ENCODE measurements at places on chromosomes 16 and 17. TPM values are rescaled to one million over a fixed set of nuclear protein-coding genes. Genes with fewer than 3 reads are reported as not detected.
A peak's percentile ranks its signal among the peaks of the same experiment; 100 is the strongest.

- no peak for DNase-seq
These were observed 1.1 kb downstream of the CCP110 start for GRCh38 chr16:19524616-19525384.

XPO6 gene
- 66.4 TPM for total RNA-seq

- DNase-seq, result no peak
These were observed 6.3 kb downstream of the SPNS3 start for GRCh38 chr17:4440021-4440420.

- DNase-seq, result no peak
These were observed 46.2 kb upstream of the HOXB9 start for GRCh38 chr17:48672340-48672739.

DNA sequence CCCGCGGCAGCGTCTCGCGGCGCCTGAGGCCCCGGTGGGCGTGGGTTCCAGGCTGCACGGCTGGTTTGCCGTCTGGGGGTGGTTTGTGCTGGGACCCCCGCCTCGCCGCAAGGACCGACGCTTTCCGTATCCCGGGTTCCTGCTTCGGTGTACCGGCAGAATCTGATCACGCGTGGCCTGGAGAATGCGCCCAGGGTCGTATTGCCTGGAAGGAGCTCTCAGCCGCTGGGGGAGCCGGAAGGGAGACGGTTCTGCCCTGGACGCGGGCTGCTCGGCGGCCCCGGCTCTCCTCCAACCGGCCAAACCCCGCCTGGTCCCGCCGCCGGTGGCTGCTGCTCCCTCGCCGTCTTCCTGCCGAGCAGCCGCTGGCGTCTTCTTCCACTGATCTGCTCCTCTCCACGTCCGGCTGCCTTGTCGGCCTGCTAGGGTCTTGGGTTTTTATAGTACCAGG lies 39.8 kb downstream of the ZNF778 start:
- DNase-seq, result no peak

GRCh38 chr16:15502041-15502725 lies 67.8 kb downstream of the BMERB1 start:
- DNase-seq, result no peak

DNA sequence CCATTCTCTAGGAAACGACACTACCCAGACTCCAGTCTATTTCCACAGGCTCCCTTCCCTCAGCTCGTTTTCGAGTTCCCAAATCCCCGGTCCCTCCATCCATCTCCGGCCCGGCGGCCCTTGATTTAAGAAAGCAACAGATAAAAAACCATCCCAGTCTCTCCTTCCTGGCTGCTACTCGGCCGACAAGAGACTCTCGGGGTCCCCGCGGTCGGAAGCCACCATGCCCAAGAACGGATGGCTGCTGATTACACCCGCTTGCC lies 182 bp downstream of the RPL26 start:
- DNase-seq, result no peak

NKIRAS2 gene
- 31.5 TPM for total RNA-seq

- no peak for DNase-seq
These were observed 52.1 kb downstream of the PRKCA start for GRCh38 chr17:66354472-66354871.

- DNase-seq, result no peak
These were observed 191.0 kb downstream of the PRKCA start for GRCh38 chr17:66493283-66494019.

SOST gene
- not detected for total RNA-seq

DNA sequence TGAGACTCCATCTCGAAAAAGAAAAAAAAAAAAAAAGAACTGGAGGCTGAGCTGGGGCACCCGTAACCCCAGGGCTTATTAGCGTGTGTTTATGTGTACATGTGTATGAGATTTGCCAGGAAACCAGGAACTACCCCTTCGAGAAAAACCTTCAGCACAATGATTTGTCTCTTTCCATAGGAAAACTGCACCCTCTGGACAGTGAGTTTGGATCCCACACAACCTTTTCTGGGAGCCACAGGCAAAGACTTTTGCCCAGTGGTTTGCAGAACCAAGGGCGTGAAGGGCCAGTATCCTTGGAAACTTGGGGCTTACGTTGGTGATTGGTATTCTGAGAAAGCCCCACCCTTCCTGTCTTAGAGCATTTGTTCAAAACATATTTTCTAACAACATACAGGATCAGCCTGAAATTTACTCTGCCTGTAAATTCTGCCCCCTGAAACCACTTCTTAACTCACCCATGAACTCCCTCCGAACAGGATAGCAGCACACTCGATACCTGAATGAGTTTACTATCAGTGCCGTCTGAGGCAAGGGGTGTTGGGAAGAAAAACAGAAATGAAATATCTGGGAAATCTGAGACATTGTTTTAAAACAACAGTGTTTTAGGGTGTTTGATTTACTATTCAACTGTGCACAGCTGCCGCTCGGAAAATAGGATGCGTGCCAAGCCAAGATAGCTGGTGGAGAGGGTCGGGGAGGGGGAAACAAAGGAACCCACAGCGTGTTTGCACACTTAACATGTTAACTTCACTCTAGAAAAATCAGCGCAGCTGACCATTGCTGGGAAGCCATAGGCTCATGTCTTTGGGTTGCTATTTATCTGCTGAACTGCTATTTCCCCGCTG lies 40.2 kb upstream of the MAF start:
- no peak for DNase-seq

DNA sequence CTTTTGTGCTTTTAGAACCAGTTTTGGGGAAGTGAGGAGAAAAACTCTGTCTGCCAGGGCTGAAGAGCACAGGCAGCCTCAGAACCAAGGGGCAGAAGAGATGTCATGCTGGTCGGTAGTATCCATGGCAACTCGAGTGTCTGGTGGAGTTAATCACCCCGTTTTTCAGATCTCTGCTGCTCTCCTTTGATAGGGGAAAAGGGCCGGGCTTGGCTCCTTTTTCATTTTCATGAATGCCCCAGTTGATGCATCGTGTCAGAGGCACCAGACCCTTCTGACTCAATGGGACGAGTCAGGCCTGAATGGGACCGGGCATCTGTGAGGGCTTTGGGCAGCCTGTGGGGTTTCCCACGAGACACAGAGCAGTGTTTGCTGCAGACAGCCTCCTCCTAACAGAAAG lies 304.6 kb downstream of the ABCC12 start:
- no peak for DNase-seq

DNA sequence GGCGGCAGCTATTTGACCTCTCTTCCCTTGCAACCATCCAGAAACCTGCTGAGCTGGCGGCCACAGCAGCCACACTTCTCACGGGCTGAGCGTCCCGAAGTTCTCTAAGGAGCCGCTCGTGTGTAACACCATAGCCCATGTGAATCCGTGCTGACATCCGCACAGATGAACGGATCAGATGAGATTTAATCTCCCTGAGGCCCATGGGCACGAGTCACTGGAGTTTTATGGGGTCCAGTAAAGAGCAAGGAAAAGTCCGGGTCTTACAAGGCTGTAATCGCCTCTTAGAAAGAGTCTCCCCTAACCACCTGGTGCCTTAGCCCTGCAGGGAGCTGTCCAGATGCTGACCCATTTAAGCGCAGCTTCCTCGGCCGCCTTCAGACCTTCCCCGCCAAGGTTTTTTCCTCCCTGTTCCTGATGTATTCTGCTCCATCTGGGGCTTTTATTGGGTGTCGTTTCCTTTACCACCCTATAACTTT lies 5.5 kb upstream of the CACNG5 start:
- no peak for DNase-seq

- no peak for DNase-seq
These were observed 58.7 kb downstream of the CENPV start for GRCh38 chr17:16294560-16294959.

DNA sequence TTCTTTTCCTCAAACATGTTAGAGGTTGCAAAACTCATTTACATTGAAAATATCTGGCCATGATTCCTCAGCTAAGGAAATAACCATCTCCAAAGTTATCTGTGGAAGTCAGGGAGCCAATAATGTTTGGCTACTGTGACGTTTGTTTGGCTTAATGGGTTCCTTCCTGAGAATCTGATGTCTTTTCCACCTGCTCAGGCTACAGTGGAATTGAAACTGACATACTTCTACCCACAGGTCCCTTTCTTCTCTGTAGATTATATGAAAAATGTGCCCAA lies 221.1 kb upstream of the XYLT1 start:
- DNase-seq, result no peak

- peak; percentile 83 for DNase-seq
These were observed 310.6 kb downstream of the SEC14L1 start for GRCh38 chr17:77451245-77451893.

DNA sequence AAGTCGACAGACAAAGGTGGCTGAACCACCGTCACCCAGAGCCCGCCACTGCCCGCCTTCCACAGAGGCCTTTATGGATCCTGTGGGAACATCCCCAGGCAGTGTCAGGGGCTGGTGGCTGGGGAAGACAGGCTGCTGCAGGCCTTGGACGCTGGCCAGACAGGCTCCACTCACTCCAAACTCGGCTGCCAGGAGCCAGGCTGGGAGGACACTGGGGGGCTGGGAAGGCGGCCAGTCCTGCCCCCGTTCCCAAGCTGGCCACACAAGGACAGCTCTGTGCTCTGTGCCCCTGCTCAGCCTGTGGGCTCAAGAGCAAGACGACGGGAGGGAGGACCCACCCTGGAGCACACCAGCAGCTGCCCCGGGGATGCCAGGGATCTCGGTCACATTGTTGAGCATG lies 7.6 kb upstream of the LCAT start:
- DNase-seq, result peak; percentile 77

MYH2 gene
- 0.62 TPM for total RNA-seq

ARSG gene
- total RNA-seq, result 4.4 TPM

DNA sequence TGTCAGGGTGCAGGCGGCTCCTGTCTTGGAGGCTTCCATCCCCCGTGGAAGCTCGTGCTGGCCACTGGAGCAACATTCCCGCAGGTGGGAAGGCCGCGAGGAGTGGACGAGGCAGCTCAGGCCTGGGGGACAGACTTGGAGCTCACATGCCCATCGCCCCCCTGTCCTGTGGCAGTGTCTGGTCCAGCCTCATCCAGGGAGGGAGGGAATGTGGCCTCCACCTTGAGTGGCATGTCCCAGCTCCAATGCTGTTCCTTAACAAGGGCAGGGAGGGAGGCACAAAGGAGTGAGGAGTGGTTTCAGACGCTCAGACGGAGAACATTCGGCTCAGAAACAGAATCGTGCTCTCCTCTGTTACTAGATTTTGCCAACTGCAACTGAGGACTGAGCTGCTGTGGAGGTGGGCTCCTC lies 159.4 kb upstream of the CHMP6 start:
- peak; percentile 52 for DNase-seq

ITGAD gene
- not detected for total RNA-seq

NGFR gene
- total RNA-seq, result 3.3 TPM

GRCh38 chr16:54927125-54928015 lies 3.3 kb upstream of the IRX5 start:
- DNase-seq, result no peak

GRCh38 chr16:11797166-11797956 lies at the start of gene ZC3H7A:
ZC3H7A (minus strand) TSS chr16:11797258; CDS start chr16:11782354, 14,904 bp downstream.
- peak; percentile 95 for DNase-seq

GRCh38 chr16:2473999-2474876 lies 689 bp upstream of the TBC1D24 start:
- peak; percentile 51 for DNase-seq

- no peak for DNase-seq
These were observed 11.8 kb downstream of the COX6A2 start for GRCh38 chr16:31416371-31416770.

DNA sequence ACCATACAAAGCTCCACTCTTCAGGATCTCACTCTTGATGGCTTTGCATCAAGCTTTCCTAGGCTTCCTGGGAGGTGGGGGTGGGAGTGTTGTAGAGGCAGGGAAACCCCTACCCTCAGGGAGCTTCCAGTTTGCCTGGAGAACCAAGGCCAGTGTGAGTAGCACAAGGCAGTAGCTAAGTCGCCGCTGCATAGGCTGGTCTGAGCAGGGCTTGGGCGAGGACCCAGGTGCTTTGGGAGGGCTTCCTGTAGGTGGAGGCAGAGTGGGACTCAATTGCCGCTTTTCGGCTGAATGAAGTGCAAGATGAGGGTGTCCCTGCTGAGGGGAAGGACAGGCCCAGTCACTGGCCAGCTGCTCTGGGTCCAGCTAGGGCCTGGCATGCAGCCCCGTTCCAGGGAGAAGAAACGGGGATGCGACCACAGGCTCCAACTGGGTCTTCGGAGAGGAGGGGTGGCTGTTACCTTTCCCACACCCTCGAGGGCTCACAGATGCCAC lies 3.9 kb downstream of the CD79B start:
- DNase-seq, result no peak

OR4D1 gene
- total RNA-seq, result under 0.01 TPM

DNA sequence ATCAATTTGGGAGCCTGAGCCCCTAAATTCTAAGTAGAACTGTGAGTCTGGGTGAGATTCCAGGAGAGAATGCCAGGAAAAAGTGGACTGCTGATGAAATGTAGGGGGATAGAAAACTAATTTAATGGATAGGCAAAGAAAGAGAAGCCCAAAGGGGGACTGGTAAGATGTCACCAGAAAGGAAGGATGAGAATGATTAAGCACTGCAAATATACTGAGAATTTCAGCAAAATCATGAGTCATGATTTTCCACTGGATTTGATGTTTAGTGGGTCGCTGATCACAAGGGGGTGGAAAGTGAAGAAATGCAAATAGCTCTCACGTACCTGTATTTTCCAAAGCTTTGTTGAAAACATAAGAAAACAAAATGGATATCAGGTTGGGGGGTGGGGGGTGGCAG lies 201.8 kb downstream of the SLC39A11 start:
- no peak for DNase-seq
